ENCODE measurements at places on chromosomes 11 and 22.
A peak's percentile ranks its signal among the peaks of the same experiment; 100 is the strongest.

GRCh38 chr11:127369356-127369755, 368.8 kb upstream of the KIRREL3 start:
- no peak for DNase-seq

GRCh38 chr22:47030881-47031627, 268.6 kb downstream of the TBC1D22A start:
- DNase-seq: no peak

DNA sequence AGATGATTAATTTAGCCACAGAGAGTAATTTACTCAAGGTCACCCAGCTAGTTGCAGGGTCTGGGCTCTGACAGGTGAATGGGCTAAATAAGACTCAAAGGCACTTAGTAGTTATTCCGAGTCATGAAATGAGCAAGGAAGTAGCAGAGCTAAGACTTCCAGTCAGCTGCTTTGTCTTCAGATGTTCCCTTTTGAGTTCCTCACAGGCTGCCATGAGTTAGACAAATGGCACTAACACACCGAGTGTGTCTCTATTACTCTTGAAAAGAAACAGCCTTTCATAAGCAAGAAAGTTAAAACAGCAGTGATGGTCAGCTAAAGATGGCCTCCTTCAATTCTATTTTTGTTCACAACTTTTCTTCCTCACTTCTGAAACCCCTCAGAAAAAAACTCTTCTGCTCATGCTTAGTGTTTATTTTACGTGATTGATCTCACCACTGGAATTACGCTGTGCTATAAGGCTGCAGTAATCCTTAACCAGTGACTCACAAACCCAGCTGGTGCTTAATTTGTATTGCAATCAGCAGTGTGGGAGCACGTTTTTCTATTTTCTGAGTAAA, 389.1 kb downstream of the AASDHPPT start:
- peak; percentile 13 for DNase-seq

DNA sequence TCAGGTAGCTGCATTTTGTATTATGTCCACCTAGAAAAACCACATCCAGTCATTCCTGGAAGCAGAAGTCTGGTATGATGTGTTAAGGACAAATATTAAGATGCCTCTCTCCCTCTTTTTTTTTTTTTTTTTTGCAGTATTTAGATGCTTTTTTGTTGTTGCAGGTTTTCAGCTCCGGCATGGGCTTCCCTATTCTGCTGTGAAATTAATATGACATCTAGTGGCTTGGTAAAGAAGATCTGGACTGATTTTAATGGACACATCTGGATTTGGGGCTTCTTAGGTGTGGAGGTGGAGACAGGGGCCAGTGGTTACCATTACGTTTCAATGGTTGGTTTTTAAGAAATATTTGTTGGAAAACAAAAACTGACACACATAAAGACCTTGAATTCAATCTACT, 47.5 kb upstream of the RASSF10 start:
- peak; percentile 20 for DNase-seq

GRCh38 chr11:57778318-57779037, 16.9 kb downstream of the CTNND1 start:
- DNase-seq: peak; percentile 90

- no peak for DNase-seq
Measured at GRCh38 chr11:25970726-25971508, 361.0 kb upstream of the ANO3 start.

- no peak for DNase-seq
Measured at GRCh38 chr11:116352881-116353280, 419.9 kb downstream of the BUD13 start.

- DNase-seq: no peak
Measured at GRCh38 chr11:113553915-113554314, 78.7 kb upstream of the DRD2 start.

GRCh38 chr11:70508231-70508480, 109.8 kb downstream of the CTTN start:
- no peak for DNase-seq

DNA sequence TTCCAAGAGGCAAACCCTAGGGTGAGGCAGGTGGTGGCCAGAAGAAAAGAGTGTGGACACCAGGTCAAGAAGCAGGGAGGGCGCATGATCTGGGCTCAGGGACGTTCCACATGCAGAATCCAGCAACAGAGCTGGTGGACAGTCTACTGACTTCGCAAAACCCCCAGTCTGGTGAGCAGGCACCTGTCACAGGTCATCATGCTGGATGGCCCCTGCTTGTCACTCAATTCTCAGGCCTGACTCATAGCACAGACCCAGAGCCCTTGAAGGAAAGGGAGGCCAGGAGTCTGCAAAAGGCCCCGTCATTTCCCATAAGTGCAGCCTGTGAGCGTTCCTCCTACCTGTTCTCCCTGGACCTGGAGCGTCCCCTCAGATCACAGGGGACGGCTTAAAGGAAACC, 18.2 kb downstream of the APOL4 start:
- DNase-seq: no peak

DNA sequence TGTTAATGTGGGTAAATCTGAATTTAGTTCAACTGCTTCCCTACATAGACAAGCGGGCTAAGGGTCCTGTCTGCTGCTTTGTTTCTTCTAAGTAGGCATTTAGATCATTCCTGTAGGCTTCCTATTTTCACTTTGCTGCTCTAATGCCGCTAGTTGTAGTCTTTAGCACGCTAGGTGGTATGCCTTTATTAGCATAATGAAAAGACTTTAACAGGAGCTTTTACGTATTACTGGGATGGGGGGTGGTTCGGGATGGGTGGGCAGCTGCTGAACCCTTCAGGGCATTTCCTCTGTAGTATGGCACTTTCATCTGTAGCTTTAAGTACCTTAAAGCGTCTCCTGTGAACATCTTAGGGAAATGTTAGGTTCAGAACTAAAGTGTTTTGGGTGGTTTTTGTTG, 85.3 kb downstream of the GGT1 start:
- DNase-seq: no peak

DNA sequence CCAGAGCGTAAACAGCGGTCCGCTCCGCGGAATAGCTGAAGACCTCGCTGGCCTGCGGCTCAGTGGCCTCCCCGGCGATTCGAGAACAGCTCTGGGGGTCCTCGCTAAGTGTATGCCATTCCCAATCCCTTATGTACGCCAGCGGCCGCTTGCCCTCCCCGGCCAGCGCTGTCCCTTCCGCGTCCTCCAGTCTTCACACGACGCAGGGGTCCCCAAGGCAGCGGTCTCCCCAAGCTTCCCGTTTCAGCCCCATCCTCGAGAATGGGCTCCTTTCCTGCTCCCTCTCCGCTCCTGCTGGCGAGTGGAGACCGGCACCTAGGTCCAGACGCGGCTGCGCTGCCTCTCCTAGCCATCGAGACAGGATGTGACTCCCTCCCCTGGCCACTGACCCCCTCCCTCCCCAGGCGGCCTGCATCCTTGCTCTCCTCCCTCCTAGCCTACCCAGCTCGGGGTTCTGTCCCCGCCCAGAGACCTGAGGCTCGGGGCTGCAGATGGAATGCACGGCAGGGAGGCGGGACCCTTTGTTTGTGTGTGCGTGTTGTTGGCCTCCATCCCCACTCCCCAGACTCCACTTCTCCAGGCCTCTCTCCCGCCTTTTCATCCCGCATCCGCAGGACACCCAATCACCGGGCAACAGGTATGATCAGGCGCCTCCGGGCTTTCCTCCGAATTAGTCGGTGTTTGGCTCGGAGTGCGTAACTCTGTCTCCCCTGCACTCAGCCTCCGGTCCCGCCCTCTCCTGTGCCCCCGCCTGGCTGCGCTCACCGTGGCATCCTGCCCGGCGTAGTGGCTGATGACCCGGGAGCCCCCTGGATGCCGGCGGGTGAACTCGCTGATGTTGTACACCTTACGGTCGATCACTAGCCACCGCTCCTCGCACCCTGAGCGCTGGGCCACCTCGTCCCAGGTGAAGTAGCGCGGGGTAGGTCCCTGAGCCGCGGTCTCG, 740 bp downstream of the FADS1 start:
- DNase-seq: no peak

GRCh38 chr11:89477175-89477574, 14.0 kb downstream of the NOX4 start:
- DNase-seq: no peak

- no peak for DNase-seq
Measured at GRCh38 chr11:2328656-2329354, 27.0 kb downstream of the TSPAN32 start.

DNA sequence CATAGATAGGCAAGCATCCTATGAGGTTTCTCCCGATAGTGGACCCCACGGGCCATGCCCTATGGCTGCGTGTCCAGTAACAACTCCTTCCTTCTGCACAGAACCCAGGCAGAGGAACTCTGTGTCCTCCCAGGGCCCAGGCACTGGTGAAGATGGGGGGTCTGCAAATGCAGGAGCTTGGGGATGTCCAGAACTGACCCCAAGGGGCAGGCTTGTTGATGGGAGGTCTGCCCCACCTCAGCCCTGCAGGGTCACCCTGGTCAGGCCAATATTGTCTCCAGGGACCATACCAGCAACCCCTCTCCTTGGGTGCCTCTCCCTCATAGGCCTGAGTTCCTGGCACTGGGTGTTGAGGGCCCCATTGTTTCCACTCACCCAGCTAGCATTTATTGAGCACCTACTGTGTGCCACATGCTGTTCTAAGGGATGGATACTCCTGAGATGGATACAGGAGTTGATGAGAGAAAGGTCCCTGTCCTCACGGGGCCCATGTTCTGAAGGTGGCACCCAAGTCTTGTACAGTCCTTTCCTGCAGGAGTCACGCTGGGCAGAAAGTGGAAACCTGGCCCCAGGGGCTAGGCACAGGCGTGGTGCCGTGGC, 26.3 kb upstream of the TXNRD2 start:
- no peak for DNase-seq

- DNase-seq: no peak
Measured at GRCh38 chr22:19832476-19833108, 22.1 kb downstream of the GNB1L start.

GRCh38 chr22:29979777-29980321, 96.9 kb downstream of the MTMR3 start:
- DNase-seq: no peak

GRCh38 chr11:108351468-108351867, 115.9 kb downstream of the C11orf65 start:
- no peak for DNase-seq

DNA sequence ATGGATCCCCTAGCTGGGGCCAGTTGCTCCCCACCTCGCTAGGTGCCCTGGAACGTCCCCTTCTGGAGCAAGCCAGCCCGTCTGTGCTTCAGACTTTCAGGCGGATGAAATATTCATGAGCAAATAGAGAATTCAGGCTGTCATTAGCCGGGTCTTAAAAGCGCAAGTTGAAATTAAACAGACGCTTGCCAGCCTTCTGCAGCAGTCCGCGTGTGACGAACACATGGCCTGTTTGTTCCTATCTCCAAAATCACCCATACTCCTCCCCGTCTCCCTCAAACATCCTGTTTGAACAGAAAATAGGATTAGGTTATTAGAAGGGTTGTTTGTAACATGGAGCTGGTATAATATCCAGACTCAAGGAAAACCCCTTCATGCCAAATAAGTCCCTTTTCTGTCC, 38.7 kb downstream of the MYO18B start:
- DNase-seq: no peak
